ENCODE measurements at places on chromosomes 13 and 19.

DNA sequence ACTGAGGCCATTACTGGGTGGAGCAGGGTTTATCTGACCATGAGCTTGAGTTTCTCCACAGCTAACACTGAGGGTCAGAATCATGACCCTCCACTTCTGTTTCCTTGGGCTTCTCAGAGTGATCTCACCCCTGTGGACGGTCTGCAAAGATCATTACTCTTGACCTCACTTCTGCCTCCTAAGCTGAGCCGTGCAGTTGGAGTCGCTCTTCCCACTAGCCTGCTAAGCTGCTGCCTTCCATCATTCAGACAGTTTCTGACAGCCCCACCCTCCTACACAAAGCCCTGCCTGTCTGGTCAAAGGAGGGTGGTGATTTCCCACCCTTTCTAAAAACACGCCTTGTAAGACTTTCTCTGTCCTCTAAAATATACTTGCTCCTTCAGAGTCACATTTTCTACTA is 9.3 kb upstream of the FRY start:
- no peak for DNase-seq

DNA sequence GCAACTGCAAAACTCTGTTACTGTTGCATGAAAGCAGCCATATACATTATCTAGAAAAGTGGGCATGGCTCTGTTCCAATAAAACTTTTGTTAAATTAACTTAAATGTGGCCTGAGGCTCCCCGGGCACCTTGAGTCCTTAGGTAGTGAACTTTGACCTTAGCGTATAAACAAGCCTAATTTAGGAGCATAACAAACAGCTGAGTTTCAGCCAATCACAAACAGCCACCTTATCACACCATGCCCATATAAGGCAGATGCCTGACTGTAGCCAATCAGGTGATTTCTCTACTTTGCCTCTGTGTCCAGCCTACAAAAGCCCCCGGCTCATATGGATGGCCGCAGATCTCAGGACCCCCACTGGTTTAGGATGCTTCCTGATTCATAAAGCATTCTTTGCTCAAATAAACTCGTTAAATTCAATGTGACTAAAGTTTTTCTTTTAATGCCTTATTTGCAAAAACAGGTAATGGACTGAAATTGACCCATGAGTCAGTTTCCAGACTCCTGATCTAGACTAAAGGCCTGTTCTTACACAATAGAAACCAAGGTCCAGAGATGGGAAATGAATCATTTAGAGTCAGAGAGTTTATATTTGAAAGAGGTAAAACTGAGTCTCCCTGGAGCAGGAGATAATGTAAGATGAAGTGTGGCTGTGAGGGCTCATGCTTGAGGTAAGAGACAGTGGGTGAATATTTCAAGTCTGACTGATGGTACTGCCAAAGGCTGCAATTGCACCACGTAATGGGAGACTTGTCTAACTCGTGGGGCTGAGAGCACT is 130.2 kb downstream of the FGF9 start:
- no peak for DNase-seq

DNA sequence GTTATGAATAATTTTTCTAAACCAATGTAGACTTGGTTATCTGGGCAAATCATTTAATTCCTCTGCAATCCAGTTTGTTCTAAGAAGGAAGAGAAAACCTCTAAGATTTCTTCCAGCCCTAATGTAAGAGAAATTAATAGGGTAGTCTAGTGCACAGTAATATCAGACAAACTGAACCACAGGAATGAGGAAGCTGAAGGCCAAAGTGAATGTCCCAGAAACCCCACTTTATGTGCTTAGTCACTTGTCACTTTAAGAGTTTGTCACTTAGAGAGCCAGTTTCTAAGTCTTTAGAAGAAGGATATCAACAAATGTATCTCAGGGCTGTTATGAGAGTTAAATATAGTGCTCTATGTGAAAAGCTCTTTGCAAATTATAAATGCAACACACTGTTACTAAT is 750.6 kb downstream of the DIAPH3 start:
- DNase-seq = no peak

- DNase-seq = no peak
Observed at GRCh38 chr19:58088521-58089052, 9.4 kb downstream of the ZSCAN18 start.

- no peak for DNase-seq
Observed at GRCh38 chr13:89279374-89279773, 1608.2 kb downstream of the SLITRK5 start.
